ENCODE measurements at places on chromosomes 11 and 22. TPM values are rescaled to one million over a fixed set of nuclear protein-coding genes. Genes with fewer than 3 reads are reported as not detected.

- DNase-seq = no peak
Observed at GRCh38 chr11:47499161-47499560, 50.2 kb upstream of the RAPSN start.

GRCh38 chr11:56700914-56701485 lies 2.1 kb downstream of the OR9G1 start:
- DNase-seq = no peak

The PRG3 gene
- total RNA-seq = not detected

DNA sequence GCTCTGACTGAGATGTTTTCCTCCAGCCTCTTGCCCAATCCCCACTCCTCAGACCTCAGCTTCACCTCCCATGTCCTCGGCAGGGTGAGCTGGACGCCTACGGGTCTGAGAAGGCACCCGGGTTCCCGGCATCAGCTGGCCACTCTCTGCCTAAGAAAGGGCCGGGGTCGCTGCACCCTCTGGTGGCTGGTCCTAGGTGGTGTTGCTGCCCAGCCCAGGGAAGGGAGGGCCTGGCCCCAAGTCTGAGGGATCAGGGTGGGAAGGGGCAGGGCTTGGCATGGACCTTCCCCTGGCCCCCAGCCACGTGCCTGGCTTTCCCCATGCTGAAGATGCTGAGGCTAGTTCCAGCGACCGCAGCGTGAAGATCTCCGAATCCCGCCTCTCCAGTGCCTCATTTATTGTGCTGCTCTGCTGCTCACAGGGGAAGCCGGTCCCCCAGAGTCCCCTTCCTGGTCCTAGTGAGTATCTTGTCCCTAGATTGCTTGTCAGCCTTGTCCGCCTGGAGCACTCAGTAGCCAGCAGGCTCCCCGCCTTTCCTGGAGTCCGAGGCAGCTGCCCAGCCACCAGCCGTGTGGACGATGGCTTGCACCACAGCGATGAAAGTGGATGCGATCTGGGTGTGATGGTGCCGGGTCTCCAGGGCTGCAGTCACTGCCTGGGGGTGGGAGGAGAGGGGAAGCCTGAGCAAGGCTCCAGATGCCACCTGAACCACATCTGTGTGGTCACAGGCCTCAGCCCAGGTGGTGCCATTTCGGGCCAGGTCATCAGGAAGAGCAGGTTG lies 2.9 kb upstream of the GGT5 start:
- peak; percentile 81 for DNase-seq

The MYOD1 gene
- not detected for total RNA-seq
